ENCODE measurements at places on chromosomes 16 and 17.
A peak's percentile ranks its signal among the peaks of the same experiment; 100 is the strongest.

GRCh38 chr17:17141860-17142552 lies 64.1 kb downstream of the PLD6 start:
- no peak for DNase-seq

DNA sequence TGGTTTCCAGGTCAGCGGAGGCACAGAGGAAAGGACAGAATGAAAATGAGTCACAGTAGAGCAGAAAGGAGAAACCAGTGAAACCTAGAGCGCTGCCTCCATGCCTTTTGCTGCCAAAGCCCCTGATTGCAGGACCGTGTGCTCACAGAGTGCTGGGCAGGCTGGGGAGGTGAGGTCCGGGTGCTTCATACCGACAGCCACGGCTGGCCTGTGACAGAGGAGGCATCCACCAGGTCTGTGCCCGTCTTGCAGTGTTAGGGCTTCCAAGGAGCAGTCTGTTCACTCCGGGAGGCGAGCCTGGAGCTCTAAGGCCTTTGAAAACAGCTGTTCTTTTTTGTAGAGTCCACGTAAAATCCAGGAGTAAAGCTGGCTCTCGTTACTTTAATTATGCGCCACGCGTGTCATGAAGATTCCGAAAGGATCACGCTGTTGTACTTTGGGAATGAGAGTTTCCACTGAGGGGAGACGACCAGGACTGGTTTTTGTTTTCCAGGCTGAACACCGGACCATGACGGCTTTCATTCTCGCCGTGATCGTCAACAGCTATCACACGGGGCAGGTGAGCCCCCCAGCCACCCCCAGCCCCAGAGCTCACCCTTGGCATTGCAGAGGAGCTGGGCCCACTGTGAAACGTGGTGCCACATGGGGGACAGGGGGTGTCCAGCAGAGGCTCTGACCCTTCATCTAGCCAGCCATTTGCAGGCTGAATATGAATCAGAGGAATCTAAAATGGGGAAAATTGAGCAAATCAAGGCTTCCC lies 108.5 kb upstream of the CHMP6 start:
- DNase-seq = peak; percentile 14

DNA sequence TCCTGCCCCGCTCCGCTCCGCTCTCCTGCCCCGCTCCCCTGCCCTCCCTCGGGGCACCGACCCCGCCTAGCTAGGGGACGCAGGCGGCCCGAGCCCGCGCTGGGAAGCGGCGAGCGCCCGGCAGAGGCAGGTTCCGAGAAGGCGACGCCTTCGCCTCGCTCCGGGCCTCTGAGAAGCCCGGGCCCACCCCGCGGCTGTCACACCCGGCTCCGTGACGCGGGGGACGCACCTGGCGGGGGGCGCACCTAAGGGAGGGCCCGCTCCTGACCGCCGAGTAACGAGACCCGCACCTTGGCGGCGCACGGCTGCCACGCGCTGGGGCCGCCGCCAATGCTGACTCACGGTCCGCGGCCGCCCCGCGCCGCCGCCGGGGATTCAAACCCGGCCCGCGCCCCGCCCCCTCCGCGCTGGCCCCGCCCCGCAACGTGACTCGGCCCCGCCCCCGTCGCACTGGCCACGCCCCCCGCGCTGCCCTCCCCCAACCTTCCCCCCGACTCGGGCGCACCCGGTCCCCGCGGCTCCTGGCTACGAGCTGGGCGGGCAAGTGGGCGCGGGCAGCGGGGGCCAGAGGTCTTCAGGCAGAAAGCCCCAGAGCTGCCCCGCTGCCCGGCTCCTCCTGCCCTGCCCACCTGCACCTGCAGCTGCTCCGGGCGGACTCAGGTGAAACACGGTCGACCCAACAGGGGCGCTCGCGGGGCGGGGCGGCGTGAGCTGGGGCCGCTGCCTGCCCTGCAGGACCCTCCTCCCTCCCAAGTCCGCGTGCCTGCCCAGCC lies 27.8 kb downstream of the GNPTG start:
- DNase-seq = peak; percentile 63

- no peak for DNase-seq
These were observed 9.2 kb downstream of the SLC13A2 start for GRCh38 chr17:28482551-28483199.

DNA sequence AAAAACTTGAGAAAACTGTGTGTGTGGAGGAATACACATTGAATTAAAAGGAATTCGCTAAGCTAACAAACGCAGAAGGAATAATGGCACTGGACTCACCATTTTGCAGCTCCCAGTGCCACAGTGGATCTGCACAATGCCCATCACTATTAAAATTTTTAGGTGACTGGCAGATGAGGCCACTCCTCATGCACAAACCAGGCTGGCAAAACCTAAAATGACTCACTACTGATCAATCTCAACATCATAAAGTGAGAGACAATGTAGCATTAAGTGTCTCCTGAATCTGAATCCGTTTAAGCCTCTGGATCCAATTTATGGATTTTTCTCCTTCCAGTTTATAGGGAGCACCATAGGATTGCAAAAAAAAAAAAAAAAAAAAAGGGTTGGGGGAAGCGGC lies 20.6 kb downstream of the MYH10 start:
- DNase-seq = no peak

DNA sequence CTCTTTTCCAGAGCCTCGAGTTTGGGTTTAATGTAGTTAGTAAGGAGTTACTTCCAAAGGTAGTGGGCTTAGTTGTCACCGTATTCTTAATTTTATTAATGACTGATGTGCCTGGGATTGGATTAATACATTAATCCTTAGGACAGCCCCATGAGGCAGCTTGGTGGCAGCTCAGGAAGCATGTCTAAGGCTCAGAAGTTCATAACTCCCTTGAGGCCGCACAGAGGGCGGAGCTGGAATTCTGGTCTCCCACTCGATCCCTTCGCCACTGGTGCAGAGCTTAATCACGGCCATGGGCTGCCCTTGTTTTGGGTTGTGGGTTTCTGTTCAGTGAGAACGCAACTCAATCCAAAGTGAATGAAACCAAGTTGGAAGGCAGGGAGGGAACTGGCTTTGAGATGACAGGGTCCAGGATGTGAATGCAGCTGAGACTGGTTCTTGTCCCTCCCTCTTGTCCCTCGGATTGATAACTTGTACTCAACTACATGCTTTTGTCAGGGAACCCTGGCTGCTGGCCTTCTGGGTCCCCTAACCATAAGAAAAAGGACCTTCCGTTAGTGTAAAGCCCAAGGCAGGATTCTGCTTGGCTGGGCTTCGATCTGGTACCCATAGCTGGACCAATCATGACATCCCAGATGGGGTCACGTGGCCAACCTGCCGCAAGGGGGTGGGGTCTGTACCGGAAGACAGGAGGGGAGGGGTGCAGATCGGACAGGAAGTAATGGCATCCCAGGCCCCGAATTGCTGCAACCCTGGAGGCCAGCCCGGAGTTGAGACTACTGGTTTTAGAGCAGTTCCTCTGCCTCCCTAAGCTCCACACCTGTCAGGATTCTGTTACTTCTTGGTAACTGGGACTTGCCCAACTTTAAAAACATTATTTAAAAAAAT lies 45.4 kb downstream of the SNX20 start:
- DNase-seq = no peak

GRCh38 chr16:84959784-84960417 lies 51.4 kb downstream of the ZDHHC7 start:
- DNase-seq = no peak

GRCh38 chr17:79646721-79647455 lies 36.0 kb upstream of the RBFOX3 start:
- DNase-seq = no peak

GRCh38 chr17:39632153-39632941 lies 4.6 kb upstream of the STARD3 start:
- DNase-seq = peak; percentile 63
